Smooth muscle cell of the coronary artery (primary cell): ENCODE measurements at places on chromosomes 13 and 19. TPM values are rescaled to one million over a fixed set of nuclear protein-coding genes. Genes with fewer than 3 reads are reported as not detected.

The DHDH gene
- total RNA-seq: 0.38 and 0.82 TPM in 2 replicates

The NPAS1 gene
- total RNA-seq: 0.12 and 1.1 TPM in 2 replicates

The KLK14 gene
- total RNA-seq: not detected in 2 replicates

The RFPL4A gene
- total RNA-seq: 0.08 TPM in 1 of 2 replicates, not detected in the other

The CEACAM4 gene
- not detected in 2 replicates for total RNA-seq

The FAM216B gene
- not detected in 2 replicates for total RNA-seq

The TEX101 gene
- not detected in 2 replicates for total RNA-seq

The NECTIN2 gene
- 23.9 and 80.6 TPM in 2 replicates for total RNA-seq

The SYT3 gene
- 0.35 TPM in 1 of 2 replicates, not detected in the other for total RNA-seq

The OR4F17 gene
- not detected in 2 replicates for total RNA-seq
